ENCODE measurements at places on chromosomes 3 and 15.

DNA sequence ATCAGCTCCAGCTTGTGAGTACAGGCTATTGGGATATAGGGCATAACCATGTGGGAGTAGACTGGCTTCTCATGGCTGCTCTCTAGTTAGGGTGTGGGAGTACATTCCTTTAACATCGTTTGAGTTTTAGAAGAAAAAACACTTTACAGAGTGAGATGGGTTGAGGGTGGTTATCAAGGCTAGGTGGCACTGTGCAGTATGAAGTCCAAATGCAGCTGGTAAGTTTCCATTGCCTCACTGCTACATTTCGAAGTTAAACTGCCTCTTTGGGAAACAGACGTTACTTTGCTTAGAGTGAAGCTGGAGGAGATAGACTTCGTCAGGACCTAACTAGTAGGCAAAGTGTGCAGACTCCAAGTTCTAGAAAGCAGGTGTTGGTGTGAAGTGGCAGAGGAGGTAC is 192.4 kb downstream of the SQOR start:
- DNase-seq = no peak

DNA sequence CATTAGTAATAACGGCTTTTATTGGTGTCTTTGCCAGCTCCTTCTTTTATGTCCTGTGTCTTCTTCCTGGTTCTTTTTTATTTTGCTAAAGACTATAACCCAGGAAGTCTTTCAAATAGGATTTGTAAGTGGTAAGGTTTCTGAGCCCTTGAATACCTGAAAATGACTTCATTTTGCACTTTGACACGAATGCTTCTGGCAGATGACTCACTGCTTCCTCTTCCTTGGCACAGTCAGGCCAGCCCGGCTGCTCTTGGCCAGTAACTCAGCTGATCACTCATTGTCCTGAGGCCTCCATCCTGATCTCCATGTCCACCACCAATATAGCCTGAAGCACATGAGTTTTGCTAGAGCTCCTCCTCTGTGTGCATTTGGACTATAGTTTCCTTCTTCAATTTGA is 48.7 kb upstream of the NR2E3 start:
- no peak for DNase-seq

- DNase-seq = no peak
Measured at GRCh38 chr3:37262816-37263393, 88.5 kb upstream of the LRRFIP2 start.

DNA sequence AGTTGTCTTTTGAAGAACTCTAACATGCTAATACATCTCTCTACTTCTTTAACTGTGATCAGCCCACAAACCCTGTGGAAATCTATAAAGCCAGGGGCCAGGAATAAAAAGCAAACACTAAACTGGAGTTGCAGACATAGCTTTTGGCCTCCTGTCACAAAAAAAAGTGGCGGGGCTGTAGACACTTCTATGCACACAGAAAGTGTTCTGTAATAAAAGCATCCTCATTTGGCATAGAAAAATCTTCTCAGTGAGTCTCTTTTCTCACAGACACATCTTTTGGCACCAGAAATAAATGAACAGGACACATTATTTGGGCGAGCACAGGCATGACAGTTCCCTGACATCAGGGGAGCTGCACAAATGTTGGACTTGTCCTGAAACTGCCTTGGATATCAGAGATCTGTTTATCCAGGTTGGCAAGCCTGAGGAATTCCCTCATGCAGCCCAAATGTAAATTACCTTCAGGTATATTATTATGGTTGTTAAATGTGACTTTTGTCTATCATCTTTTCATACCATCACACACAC is 355.4 kb downstream of the FGF12 start:
- no peak for DNase-seq

- DNase-seq = no peak
Measured at GRCh38 chr3:157113832-157114505, 46.0 kb downstream of the CCNL1 start.

DNA sequence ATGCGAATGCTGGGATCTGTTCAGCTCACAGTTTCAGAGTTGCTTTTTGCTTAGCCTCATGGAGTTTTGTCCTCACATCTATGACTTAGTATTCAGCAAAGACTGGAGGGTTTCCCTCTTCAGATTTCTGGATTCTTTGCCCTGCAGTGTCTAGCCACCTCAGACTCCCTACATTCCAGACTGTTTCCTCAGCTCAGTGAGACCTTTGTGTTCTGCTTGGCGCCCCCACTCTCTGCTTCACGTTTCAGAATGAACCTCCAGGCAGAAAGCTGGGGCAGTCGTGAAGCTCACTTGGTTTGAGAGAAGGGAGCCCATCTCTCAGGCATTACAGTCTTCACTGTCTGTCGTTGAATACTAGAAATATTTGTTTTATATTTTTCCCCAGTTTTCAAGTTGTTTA is 118.1 kb downstream of the CACNA1D start:
- no peak for DNase-seq

DNA sequence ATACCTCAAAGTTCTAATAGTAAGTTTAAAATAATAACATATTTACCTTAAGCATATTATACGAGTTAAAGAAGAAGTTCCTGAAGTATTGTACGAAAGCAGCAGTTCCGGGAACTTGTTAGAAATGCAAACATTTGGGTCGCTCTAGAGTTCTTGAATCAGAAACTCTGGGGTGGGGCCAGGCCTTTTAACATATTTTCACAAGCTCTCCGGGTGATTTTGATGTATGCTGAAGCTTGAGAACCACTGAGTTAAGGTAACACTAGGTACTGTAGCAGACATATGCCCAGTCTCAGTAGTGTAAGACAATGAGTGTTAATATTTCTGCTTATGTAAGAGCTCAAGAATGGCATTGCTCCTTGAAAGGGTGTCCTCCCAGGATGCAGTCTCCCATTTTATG is 461.1 kb downstream of the C3orf38 start:
- no peak for DNase-seq

DNA sequence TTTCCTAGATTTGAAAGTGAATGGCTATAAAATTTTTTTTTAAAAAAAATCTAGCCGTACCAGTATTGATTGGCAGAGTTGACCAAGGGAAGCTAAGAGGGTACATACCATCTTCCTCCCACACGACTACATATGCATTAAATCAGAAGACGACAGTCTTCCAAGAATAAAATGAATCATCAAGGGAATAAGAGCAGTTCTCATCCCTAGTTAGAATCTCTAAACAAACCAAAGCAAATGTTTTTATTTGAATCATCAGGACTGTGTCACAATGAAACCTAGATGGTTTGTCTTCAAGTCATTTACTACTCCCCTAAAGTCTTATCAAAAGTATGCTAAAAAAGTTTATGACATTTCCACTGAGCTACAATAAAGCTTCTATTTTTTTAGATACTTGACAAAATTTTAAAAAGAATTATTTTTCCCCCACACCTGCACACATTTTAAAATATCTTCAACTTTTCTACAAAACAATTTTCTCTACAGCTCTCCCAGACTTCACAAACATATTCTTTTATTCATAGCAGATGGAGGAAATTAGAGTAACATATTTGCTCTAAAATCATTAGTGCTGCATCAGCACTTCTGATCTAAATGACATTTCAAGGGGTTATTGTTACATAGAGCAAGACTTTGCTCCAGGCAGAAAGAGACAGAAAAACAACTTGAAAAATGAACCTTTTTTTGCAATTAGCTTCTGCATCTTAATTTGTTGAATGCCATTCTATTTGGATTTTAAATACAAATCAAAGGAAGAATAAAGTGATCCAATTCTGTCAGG is 547.1 kb downstream of the FHIT start:
- DNase-seq = no peak

- no peak for DNase-seq
Measured at GRCh38 chr3:52076896-52077780, 20.8 kb upstream of the DUSP7 start.

- no peak for DNase-seq
Measured at GRCh38 chr3:76083992-76084391, 298.6 kb upstream of the ZNF717 start.

DNA sequence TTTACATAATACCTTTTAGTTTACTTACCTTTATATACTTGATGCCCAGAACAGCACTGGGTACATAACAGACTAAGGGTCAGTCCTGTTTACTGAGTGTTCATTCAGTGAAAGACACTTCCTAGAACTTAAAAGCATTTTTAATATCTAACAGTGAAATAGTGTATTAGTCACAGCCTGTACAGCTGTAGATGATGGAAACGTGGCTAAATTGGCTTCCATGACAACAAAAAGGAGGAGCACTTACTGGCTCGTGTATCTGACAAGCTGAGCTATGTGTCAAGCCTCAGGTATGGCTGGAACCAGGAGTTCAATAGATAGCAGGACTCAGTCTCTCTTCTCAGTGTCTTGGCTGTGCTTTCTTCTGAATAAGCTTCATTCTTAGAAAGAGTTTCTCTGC is 40.2 kb downstream of the CMTM8 start:
- no peak for DNase-seq

- no peak for DNase-seq
Measured at GRCh38 chr3:42495393-42495792, 7.0 kb upstream of the VIPR1 start.

GRCh38 chr15:62119227-62119864 is 45.7 kb downstream of the C2CD4B start:
- DNase-seq = peak; percentile 32

DNA sequence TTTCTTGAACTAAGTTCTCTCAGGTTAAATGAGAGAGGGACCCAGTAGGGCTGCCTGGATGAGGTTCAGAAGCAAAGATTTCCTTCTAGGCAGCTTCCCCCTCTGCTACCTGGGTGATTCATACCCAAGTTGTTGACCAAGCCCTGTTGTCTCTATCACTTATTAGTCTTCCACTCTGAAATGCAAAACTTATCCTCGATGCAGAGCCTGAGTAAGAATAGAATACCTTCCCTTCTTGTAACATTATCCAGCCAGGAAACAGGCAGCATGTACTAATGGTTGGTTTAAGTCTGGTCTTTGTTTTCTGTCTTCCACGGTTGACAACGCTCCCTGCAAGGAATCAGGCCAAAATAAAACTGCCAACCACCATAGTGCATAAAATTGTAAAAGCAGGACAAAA is 377.3 kb downstream of the MECOM start:
- DNase-seq = no peak

- DNase-seq = no peak
Measured at GRCh38 chr3:147089286-147089685, 317.1 kb downstream of the ZIC4 start.

DNA sequence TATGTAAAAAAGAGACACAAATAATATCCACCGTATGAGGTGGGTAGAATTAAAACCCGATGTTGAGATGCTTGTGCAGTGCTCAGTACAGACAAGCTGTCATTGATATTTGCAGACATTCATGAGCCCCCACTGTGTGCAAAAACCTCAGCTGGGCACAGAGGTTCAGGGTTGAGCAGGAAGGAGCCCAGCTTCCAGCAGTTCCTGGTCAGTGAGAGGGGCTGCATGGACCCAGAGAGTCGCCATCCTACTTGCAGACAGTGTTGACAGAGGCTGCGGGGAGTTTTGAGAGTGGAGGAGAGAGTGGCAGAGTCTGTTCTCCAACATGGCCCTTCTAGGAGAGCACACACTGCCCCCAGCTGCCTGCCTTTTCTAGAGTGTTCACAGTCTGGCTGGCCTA is 6.1 kb upstream of the LTF start:
- no peak for DNase-seq

DNA sequence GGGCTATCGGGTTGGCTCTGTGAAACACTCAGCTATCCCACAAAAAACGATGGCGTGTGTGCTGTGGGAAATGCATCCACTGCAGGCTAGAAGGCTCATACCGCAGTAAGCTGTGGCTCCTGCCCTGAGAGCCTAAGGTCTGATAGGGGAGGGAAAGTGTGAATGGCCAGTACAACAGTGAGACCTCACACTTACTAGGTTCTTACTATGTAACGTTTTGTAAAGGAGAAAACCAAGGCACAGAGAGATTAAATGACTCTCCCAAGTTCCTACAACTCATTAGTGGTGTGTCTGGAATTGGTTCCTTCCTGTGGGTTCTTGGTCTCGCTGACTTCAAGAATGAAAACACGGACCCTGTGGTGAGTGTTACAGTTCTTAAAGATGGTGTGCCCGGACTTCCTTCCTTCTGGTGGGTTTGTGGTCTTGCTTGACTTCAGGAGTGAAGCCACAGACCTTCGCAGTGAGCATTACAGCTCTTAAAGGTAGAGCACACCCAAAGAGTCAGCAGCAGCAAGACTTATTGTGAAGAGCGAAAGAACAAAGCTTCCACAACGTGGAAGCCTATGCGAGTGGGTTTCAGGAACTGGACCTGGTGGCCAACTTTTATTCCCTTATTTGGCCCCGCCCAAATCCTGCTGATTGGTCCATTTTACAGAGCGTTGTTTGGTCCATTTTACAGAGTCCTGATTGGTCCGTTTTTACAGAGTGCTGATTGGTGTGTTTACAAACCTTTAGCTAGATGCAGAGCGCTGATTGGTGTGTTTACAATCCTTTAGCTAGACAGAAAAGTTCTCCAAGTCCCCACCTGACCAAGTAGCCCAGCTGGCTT is 161.7 kb downstream of the POLR2M start:
- DNase-seq = no peak

GRCh38 chr15:63048776-63049665 is 6.5 kb downstream of the TPM1 start:
- DNase-seq = peak; percentile 49

DNA sequence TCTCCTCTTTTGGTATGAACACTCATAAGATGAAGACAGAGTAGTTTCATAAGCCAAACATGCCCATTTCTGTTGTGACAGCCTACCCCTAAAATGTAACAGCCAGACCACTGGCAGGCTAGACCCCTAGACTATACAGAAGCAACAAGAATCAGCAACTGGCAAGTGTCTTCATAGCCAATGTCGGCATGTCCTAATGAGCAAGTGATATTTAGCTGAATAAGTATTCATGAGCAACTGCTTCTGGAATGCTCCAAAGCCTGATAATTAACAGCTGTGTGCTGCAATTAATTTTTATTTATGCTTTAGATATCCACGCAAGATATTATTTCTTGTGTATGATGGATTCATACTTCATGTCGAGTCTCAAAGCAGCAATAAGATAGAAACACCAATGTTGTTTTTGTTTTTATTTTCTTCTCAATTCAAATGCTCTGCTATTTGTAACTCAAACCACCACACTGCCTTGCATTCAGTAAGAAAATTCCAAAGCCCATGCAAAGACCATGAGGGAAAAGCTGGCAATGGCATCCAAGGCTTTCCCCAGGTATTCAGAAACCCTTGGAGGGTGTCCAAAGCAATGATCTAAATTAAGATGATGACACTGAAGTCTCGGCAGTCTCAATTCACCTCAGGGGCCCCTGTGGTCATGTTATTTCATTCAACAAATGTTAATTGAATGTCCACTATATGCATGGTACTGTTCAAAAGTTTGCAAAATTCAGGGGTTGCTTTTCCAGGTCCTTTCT is 167.7 kb upstream of the NECTIN3 start:
- DNase-seq = no peak

All from activated CD4-positive, alpha-beta T cell treated with anti-CD3 and anti-CD28 coated beads for 48 hours (primary cell).